ENCODE measurements at places on chromosomes 13 and 19.

DNA sequence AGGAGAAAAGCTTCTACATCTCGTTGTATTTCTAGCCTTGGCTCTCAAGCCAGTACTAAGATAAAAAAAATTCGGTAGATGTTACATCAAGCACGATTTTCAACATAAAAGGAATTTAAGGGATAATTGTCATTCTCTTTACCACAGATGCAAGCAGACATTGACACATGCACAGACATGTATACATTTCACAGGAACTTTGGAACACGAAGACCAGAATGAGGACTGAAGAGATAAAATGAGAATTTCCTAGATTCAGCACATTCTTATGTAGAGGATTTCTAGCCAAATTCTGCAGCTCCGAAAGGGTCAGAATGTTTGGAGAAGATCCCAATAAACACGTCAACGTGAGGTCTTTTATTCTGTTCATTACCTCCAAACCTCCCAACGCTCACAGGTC is 284.5 kb upstream of the ARGLU1 start:
- DNase-seq: no peak

DNA sequence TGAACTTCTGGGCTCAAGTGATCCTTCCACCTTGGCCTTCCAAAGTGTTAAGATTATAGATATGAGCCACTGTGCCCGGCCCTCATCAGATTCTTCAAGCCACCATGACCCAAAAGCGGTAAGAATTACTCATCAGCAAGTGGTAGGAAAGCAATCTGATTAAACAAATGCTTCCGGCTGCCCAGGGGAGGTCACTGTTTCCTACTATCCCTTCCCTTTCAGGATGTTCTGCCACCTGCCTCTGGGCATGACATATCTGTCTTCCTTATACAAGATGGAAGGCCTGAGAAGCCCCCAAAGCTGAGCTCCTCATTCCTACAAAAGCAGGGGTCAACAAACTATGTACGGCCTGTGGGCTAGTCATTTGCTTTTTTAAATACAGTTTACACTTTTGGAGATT is 7.0 kb downstream of the ABHD8 start:
- no peak for DNase-seq

DNA sequence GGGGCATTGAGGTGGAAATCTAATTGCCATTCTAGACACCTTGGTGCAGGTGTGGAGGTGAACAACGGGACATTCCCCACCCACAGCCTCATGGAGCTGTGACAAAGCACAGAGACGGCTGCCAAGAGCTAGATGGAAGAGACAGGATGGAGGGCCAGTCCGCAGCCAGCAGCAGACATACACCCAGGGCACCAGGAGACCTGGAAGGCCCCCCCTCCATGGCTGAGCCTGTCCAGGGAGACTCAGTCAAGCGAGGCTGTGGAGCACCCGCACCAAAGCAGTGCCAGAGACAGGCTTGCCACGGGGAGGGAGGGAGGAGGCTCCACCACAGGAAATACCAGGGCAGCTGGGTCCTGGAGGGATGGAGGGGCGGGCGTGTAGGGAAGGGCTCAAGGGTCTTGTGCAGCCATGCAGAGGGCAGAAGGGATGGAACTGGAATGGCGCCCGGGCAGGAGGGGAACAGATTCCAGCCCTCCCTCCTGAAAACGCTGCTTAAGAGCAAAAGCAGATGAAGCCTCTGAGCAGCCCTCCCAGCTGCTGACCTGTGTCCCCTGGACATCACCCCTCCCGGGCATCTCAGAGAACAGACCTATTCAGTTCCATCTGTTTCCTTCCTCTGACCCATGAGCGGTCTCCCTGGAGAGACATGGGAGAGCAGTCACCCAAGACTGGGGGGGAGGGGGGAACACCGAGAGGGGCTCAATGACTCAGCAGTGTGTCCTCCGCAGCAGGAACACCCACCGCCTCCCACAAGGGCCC is 14.4 kb downstream of the EPS15L1 start:
- peak; percentile 61 for DNase-seq

GRCh38 chr19:50328224-50328872 is 829 bp downstream of the KCNC3 start:
- peak; percentile 20 for DNase-seq

DNA sequence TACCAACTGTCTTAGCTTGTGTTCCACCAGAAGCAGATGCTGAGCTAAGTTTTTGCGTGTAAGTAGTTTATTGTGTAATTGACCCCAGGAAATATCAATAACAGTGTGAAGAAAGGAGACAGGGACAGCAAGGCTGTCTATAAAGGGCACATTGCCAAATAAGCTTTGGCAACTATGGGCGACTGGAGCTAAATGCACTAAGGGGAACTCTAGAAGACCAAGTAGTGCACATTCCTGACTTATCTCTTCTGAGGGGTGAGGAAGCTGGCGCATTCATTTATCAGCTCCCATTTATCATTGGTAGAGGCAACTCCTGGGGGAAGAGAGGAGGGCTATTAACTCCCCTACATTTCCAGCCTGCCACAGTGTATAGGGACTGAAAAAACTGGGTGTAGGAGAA is 135.0 kb downstream of the DLEU7 start:
- DNase-seq: no peak

DNA sequence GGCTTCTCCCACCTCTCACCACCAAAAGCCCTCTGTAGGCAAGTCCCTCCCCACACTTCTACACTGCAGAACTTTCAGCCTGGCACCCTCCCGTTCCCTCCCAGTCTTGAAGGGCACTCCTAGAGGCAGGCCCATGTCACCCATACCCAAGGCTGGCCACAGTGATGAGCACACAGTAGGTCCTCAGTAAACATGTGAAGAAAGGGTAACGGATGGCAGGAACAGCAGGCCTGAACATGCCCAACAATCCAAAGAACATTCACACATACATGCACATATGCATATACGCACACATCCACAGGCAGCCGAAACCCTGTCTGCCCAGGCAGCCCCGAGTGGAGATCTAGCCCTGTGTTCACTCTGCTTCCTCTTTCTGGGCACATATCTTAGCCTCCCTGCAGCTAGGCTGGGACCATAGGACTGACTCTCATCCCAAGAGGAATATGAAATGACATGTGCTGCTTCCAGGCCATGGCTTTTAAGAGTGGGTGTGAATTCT is 55.2 kb downstream of the CEBPG start:
- no peak for DNase-seq

DNA sequence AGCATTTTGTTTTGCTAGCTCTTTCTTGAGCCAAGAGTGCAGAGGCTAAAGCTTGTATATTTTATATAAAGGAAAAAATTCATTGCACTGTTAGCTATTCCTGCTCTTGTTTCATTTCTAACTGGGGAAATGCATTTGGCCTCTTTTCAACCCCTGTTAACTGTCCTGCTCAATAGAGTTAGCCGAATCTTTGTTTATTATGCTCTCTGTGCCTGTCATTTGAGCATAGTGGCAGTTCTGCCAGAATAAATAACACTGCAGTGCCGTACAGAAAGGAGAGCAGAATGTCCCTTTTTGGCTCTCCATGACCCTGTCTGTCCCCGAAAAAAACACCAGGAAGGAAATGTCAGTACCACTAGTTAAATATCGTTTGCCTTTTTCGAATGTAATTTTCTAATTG is 350.8 kb downstream of the MYO16 start:
- peak; percentile 12 for DNase-seq

DNA sequence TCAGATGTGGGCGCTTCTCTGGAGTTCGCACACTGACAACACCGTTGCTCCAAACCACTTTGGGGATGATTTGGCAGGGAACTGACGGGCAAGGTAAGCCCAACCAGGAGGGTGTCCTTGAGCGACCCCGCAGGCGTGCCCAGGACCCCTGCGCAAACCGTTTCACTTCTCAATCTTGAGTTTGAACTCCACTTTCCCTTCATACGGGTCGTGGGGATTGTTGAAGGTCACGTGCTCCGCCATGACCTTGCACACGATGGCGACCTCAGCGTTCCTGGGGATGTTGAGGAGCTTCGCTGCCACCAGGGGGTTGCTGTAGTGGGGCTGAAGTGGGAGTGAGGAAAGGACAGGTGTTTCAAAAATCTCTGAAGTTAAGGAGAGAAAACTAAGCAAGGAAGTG is 8.8 kb downstream of the ATP4B start:
- no peak for DNase-seq

DNA sequence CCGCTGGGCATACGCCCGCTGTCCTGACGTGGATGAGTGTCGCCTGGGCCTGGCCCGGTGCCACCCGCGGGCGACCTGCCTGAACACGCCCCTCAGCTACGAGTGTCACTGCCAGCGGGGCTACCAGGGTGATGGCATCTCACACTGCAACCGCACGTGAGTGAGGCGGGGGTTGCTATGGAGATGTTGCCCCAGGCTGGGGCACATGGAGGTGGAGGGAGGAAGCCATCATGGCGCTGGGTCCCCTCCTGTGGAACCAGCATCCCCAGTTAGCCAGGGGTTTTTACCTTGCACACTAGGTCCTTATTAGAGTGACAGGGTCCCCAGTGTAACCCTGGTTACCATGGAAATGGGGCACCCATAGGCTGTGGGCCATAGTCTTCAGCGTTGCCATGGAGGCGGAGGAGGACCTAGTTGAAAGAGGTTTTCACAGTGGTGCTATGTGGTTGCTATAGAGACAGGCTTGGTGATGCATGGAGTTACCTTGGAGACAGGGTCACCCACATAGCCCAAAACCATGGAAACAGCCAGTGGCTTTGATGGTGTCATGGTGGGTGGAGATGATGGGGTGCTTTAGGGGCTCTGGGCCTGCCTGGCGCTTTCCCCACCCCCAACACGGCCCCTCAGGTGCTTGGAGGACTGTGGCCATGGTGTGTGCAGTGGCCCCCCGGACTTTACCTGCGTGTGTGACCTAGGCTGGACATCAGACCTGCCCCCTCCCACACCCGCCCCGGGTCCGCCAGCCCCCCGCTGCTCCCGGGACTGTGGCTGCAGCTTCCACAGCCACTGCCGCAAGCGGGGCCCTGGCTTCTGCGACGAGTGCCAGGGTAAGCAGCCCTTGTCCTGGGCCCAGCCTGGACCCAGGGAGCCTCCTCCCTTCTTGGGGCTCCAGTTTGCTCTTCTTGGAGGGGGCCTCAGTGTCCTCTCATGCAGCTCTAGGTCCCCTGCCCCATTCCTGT is 27.1 kb downstream of the MEGF8 start:
- peak; percentile 44 for DNase-seq

GRCh38 chr19:48149430-48149829 is 20.7 kb downstream of the LIG1 start:
- no peak for DNase-seq

DNA sequence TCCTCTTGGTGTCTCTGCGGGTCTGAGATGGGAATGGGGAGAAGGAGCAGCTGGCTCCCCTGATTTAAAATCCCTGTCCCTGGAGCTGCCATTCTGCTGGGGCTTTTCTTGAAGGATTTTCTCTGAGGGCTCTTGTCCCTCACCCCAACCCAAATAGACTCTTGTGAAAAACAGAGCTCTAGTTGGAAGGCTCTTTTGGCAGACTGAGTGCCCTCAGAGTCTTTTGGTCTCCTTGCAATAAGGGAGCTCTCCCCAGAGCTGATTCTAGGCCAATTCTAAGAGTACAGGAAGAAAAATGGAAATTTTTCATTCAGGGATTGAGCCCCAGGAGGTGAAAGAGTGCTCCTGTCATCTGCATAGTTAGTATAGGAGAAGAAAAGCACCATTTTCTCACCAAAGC is 238.3 kb downstream of the COG6 start:
- DNase-seq: no peak

DNA sequence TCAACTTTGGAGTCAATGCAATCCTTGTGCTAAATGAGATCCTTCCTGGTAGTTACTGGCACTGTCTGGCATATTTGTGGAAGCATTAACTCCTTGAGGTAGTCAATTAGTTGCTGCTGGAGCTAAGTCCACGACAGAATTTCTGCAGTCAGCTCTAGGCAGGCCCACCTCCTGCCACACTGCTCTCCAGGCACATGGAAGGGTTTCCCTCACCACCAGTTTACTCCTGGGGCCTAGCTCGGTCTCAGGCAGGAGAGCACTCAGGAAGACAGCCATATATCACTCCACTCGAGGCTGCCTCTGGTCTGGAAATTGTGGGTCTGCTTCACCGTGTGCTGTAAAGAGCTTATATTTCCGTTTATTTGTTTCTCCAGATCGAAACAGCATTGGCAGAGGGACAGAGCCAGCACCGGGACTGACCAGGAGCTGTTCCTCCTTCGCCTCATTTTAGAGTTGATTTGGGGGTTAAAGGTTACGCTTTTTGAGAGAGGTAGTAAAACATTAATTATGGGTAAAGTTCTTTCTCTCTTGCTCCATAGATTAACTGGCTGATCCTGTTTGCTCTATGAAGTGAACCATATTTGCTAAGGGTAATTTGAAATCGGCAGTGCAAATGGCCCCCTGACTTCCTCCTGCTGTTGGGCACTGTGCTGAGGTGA is 20.6 kb upstream of the GTF3A start:
- DNase-seq: no peak

GRCh38 chr19:32223595-32224370 is 121.6 kb upstream of the ZNF507 start:
- DNase-seq: no peak

DNA sequence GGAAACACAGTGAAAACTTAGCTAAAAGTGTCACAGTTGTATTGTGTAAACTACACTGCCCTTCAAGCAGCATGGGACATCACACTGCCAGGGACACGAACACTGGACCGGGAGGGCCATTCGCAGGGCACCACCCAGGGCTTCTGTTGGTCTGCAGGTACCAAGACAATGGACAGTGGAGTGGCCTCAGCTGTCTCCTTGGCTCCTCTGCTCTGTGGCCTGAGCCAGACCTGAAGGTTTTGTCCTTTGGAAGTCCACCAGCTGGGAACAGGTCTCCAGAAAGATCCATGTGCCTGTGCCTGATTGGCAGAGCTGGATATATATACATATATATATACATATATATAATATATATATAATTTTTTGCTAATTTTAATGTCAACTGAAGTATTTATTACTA is 149.8 kb downstream of the ZNF536 start:
- peak; percentile 18 for DNase-seq

DNA sequence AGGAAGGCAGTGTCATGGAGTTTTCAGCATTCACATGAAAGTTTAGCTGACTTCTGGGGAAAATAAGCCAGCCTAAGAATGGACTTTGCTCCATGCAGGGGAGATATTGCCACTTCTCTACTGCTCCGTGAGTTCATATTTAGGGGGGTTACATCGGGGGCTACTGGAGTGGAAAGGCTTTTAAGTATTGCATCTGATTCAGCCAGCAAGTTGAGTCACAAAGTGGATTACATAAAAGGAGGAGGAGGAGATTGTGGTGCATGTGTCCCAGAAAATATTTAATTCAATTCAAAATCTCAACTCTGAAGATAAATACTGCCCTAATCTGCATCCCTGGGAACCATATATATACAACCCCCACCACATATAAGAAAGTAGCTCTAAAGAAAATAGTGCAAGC is 617.2 kb downstream of the DCT start:
- DNase-seq: no peak

DNA sequence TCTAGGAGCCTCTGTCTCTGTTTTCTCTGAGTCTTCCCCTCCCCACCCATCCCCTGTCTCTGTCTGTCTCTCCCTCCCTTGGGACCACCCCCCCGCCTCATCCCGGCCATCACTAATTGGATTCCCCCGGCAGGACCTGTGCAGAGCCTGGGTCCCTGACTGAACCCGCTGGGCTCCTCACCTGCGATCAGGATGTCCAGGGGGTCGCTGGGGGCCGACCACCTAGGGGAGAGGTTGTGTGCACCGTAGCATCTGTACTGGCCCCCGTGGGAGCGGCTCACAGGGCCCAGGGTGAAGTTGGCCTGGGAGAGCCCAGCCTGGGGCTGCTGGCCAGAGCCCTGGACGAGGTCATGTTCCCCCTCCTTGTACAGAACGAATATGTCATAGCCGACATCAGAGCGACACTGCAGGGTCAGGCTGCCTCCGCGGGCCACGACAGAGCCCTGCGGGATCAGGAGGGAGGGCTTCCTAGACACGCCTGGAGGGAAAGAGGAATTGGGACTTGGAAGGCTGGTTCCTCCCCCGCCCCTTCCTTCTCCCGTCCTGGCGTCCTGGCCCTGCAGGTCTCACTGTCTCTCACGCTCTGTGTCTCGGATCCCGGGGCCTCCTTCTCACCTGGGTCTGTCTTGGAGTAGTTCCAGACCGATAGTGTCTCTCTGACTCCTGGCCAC is 1.8 kb downstream of the LILRB5 start:
- DNase-seq: no peak

Measured in cerebellar cortex (tissue), 1 donor.